ENCODE measurements at places on chromosomes 4 and X.

DNA sequence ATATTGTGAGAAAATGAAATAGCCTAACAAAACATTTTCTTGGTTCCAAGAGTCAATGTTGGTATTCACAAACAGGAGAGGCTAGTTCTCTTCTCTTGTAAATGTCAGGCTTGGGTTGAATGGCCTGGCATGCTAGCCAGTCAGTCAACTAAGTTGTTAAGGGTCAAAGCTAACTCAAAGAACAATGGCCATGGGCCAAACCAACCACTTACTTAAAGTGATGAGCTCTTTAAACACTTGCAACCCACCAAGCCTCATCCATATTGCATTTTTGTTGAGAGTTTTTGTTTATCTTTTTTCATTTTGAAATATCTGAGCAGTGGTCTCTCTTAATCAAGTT, 394.5 kb downstream of the RAB28 start:
- DNase-seq = no peak

DNA sequence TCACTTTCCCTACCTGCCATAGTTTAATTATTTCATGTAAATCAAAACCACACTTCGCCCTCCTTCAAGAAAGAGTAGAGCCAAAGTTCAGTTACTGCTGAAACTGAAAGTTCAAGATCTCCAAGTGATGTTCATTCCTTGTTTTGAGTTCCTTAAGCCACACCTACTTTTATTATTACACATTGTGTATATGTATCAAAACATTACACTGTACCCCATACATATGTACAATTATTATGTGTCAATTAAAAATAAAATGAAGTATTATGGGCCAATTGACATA, 892.3 kb upstream of the NDST4 start:
- no peak for DNase-seq

DNA sequence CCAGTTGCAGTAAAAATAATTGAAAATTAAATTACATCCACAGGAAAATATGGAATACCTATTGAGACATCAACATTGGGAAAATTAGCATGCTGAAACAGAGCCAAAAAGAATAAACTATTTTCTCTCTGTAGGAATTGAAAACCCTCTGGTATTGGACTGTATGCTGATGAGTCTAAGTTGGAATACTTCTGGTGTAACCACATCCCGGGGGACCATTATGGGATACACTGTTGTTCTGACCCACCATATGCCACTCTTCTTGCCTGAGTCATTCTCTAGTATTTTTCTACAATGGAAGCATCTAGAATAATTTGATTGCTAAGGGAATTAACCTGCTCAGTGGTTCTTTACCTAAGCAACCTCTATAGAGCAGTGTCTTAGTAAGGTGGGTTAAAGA, 640.7 kb upstream of the AGA start:
- DNase-seq = no peak

- no peak for DNase-seq
Measured at GRCh38 chr4:10021653-10022023, 341 bp upstream of the SLC2A9 start.

DNA sequence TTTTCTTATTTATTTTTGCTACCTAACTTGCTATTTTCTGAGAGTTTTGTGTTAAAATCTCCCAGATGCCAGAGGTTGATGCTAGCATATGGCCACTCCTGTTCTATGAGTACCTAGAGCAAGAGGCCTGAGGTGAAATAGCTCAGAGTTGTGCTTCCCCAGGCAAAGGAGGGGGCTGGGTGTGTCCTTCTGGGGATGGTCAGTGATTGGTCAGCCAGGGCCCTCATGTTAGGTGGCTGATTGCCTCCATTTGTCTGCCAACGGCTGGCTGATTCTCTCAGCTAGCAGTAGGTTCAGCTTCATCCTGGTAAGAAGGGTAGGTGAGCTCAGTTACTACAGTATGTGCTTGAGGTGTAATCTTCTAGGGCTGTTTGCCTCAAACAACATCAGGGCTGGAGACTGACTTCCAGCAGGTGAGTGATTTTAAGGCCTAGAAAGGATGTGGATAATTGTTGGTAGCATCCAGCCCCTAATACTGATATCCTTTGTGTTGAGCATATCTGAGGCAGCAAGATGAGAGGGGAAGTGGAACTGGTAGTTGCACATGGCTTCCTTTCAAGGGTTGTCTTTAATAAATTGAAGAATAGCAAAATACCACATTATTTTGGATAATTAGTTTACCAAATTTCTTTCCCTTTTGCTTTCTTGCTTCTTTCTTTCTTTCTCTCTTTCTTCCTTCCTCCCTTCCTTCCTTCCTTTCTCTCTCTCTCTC, 62.5 kb upstream of the RHOH start:
- no peak for DNase-seq

DNA sequence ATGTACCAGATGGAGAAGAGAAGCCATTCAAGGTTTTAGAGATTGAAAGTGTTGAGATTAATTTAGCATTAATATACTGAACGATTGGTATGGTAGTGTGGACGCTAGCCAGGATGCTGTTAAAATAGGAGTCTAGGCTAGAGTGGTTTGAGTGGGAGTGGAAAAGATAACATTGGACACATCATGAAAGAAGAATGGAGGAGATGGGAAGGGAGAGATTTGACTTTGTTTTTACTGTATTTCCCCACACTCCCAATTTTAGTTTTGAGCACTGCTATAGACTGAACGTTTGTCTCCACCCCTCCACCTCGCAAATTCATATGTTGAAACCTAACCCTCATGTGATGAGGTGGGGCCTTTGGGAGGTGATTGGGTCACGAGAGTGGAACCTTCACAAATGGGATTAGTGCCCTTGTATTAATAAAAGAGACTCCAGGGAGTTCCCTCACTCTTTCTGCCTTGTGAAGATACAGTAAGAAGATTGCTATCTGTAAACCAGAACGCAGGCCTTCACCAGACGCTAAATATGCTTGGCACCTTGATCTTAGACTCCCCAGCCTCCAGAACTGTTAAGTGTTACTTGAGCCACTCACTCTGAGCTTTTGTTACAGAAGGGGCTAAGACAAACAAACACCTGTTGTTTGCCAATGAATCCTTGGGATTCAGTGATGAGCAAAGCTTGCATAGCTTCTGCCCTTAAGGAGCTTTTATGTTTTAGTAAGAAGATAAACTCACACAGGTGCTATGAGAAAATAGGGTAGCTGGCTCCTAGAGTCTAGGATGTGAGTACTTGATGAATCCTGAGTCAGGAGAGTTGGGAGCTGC, 25.8 kb downstream of the USP9X start:
- DNase-seq = no peak

DNA sequence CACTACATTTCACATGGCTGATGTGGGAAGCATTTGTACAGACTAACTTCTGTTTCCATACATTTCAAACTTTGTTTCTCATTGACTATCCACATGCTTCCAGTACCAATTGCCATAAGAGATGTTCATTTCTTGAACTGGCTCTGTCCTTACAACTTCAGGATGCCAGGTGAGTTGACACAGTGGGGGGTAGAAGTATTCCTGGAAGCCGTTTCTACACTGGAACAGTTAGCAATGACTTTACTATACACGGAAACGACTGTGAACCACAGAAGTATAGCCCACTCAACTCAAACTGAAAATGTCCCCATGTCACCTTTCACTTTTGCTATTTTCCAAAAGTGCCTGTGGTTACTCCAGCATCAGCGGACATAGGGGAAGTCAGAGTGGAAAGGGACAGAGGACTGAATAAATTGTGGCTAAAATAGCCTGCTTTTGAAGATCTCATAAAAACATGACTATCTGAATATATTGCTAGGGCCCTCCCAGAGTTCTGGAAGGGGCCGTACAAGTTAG, 38.0 kb upstream of the DSPP start:
- DNase-seq = no peak

DNA sequence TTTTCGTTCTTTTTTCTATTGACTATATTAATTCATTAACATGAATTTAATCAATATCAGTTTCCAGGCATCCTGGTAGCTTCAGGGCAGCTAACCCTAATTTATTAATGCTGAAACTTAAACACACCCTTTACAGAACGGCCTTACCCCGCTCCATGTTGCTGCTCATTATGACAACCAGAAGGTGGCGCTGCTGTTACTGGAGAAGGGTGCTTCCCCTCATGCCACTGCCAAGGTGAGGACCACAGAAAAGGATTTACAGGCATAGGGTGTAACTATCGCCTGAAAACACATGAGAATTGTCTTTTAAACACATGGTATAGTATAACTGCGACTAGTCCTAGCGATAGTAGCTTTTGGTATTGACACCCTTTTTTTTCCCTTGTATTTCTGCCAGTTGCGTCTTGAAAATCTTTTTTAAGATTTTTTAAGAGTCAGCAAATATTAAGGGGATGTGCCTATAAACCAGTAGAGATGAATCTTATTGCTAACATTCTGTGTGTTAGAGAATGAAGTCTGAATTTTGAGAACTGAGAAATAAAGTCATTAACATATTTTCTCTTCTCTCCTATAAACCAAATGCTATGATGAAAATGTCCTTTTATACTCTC, 229.0 kb downstream of the ANK2 start:
- peak; percentile 66 for DNase-seq

DNA sequence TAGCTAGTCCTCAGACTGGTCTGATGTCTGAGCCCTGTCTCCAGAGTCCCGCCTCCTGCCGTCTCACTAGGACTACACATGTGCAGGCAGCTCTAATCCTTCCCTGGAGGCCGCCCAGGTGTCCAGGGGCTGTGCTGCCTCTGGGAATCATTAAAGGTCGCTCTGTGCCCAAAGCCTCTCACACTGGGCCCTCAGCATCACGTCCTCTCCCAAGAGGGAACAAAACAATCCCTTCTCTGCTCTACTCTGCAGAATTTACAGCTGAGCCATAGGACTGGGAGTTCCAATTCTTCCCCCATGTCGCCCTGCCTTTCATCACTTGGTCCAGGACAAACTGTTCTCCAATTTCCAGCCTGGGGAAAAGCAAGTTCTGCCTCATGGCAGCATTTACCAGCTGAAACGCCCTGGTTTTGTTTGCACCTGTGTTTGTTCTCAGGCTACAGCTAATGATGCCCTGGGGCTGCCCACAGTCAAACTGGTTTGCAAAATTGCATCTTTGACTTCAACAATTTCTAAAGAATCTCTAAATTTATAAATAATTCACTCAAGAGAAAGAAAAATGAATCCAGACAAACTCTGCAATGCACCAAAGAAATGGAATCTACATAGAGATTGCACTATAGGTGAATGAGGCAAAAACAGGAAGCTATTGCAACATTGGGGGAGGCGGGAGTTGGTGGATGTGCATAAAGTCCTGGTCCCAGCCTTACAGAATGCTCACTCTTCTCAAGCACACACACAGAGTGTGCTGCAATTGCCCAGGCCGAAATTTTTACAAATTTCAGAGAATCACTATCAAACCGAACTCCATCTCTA, 7.2 kb upstream of the MRFAP1 start:
- DNase-seq = no peak

GRCh38 chrX:29542152-29542551, 673.2 kb upstream of the MAGEB2 start:
- no peak for DNase-seq

DNA sequence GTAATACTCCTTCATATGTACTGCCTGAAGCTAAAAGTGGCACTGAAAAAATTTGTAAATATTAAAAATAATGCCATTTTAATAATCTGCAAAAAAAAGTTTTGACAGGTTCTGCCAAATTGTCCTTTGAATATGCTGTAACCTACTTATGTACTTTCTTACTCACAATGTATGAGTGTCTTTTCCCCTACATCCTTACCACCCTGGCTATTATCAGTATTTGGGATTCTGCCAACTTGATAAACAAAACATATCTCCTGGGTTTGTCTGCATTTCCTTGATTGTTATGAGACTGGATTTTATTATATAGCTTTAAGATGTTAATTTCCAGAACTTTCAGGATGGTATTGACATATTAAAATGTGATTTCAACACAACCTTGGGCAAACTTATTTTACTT, 187.9 kb downstream of the CHM start:
- no peak for DNase-seq

DNA sequence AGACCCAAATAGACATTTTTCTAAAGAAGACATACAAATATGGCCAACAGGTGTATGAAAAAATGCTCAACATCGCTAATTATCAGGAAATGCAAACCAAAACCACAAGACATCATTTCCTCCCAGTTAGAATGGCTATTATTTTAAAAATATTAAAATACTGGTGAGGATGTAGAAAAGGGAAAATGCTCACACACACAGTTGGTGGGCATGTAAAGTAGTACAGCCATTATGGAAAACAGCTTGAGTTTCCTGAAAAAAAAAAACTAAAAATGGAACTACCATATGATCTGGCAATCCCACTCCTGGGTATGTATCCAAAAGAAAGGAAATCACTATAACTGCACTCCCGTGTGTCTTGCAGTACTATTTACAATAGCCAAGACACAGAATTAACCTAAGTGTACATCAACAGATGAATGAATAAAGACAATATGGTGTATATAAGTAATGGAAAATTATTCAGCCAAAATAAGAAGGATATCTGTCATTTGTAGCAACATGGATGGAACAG, 128.9 kb upstream of the DKK2 start:
- DNase-seq = no peak

- no peak for DNase-seq
Measured at GRCh38 chrX:107440692-107441091, 8.8 kb upstream of the FRMPD3 start.

DNA sequence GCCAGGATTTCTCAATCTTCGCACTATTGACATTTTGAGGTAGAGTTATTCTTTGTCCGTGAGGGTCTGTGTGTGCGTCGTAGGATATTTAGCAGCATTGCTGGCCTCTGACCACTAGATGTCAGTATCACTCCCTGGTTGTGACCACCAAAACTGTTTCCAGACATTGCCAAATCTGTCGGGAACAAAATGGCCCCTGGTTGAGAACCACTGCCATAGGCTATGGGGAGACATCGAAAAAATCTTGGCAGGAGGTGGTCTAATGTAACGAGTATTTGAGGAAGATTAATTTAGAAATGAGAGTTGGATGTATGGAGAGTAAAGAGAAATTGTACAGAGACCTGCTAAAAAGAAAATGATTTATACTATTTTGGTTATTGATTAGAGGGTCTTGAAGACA, 108.4 kb downstream of the DOCK11 start:
- peak; percentile 26 for DNase-seq

- DNase-seq = no peak
Measured at GRCh38 chrX:20267931-20268701, 1.4 kb upstream of the RPS6KA3 start.

GRCh38 chr4:140641789-140642439, 73.2 kb upstream of the UCP1 start:
- no peak for DNase-seq

DNA sequence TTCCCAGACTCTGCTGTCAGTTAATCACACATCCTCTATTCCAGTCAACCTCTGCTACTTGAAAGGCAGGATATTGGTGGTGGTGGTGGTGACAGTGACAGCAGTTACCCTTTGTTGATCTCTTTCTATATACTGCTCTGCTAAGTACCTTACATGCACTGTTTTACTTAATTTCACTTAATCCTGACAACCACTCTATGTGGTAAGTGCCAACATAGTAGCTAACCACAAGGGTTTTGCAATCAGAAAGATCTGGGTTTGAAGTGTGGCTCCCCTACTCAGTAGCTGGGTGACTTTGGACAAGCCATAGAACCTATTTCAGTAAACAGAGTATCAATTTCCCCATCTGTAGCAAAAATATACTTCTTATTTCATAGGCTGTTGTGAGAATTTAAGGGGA, 24.2 kb upstream of the F9 start:
- DNase-seq = no peak

- DNase-seq = no peak
Measured at GRCh38 chr4:3285558-3286334, 7.1 kb upstream of the RGS12 start.

Data from stimulated activated CD4-positive, alpha-beta T cell treated with anti-CD3 and anti-CD28 coated beads, Interleukin-1b, Interleukin-23, amount 100 ng/mL, for 48 hours (primary cell).